Endodermal cell (in vitro differentiated cells): ENCODE measurements at places on chromosomes 16 and 17.

- DNase-seq: no peak
These were observed 63.3 kb downstream of the TUBD1 start for GRCh38 chr17:59829217-59830006.

DNA sequence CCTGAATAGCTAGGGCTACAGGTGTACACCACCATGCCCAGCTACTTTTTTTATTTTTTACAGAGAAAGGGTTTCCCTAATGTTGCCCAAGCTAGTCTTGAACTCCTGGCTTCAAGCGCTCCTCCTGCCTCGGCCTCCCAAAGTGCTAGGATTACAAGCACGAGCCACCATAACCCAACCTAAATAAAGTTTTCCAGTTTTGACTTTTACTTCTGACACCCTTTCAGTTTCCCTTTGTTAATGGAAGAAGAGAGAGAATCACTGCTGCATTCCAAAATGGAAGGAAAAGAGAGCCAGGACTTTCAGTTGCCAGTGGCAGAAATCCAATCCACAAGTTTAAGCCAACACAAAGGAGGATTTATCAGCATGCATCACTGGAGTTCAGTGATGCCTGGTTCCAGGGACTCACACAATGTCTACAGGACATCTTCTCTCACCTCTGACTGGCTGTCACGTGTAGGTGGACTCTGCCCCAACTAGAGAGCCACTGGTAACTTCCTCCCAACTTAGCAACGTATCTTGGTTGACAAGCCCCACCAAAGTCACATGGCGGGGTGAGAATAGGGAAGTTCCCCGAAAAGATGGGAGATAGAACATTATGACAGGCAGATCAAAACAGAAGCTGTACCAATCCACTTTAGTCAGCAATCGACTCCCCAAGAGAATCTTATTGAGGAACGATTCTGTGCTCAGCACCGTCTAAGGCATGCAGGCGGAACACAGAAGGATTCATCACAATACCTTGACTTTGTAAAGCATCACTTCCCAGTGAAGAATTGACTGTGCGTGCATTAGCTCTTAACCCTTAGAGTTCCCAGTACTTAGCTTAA, 46.5 kb downstream of the GAS7 start:
- no peak for DNase-seq

GRCh38 chr16:81029930-81030604, 5.6 kb upstream of the ATMIN start:
- no peak for DNase-seq

DNA sequence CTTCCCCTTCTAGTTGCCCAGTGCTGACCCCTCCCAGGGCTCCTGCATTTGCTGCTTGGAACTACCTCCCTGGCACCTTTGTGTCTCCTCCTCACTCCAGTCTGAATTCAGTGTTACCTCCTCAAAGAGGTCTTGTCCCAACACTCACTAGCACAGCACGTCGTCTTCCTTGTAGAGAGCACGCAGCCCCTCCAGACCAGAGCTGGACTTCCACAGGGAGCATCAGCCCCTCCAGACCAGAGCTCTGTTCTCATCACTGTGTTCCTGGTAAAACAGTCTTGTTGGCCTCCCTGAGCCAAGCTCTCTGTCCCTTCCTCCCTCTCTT, 27.8 kb upstream of the MGAT5B start:
- DNase-seq: peak; percentile 78

DNA sequence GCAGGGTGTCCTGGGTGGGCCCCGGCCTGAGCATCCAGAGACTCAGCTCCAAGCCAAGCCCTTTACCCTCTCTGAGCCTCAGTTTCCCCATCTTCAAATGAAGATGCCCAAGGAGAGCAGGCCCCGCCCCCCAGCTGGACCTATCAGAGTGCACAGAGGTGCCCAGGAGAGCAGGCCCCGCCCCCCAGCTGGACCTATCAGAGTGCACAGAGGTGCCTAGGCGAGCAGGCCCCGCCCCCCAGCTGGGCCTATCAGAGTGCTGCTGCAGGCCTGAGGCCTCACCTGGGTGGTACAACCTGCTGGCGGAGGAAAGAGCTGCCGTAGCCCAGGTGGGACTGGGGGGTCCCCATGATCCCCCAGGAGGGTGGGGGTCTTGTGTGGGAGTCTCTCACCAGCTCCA, 3.4 kb upstream of the SSTR5 start:
- DNase-seq: peak; percentile 76

DNA sequence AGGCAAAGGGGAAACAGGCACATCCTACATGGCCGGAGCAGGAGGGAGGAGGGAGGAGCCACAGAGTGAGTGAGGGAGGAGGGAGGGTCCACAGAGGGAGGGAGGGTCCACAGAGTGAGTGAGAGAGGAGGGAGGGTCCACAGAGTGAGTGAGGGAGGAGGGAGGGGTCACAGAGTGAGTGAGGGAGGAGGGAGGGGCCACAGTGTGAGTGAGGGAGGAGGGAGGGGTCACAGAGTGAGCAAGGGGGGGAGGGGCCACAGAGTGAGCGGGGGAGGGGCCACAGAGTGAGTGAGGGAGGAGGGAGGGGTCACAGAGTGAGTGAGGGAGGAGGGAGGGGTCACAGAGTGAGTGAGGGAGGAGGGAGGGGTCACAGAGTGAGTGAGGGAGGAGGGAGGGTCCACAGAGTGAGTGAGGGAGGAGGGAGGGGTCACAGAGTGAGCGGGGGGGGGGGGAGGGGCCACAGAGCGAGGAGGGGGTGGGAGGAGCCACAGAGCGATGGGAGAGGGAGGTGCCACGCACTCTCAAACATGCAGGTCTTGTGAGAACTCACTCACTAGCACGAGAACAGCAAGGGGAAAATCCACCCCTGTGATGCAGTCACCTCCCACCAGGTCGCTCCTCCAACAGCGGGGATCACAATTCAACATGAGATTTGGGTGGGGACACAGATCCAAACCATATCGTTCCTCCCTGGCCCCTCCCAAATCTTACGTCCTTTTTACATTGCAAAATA, 24.3 kb upstream of the CDH15 start:
- DNase-seq: no peak

DNA sequence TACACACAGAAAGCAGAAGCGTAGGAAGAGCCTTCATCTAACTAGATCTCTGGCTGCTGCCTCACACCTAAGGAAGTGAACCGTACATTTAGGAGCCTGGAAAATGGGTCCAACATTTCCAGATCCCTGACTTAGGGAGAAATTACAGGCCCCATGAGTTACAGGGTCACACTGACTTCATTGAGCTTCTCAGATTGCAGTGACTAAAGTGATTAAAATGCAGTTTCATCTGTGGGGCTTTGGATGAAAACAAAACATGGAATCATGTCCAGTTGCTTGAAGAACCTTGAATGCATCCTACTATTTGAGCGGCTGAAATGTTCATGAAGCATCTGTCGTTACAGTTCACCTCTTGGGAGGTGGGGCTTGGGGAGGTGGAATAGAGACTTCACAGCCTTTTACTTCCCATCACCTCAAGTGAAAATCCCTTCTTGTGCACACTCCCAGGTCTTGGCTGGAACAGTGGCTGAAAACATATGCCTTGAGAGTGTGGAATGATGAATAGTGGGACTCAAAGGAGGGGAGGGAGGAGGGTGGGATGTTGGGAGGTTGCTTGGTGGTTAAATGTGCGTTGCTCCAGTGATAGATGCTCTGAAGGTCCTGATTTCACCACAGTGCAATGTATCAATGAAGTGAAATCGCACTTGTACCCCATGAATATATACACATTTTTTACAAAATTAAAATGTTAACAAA, 19.7 kb downstream of the TEKT3 start:
- no peak for DNase-seq

DNA sequence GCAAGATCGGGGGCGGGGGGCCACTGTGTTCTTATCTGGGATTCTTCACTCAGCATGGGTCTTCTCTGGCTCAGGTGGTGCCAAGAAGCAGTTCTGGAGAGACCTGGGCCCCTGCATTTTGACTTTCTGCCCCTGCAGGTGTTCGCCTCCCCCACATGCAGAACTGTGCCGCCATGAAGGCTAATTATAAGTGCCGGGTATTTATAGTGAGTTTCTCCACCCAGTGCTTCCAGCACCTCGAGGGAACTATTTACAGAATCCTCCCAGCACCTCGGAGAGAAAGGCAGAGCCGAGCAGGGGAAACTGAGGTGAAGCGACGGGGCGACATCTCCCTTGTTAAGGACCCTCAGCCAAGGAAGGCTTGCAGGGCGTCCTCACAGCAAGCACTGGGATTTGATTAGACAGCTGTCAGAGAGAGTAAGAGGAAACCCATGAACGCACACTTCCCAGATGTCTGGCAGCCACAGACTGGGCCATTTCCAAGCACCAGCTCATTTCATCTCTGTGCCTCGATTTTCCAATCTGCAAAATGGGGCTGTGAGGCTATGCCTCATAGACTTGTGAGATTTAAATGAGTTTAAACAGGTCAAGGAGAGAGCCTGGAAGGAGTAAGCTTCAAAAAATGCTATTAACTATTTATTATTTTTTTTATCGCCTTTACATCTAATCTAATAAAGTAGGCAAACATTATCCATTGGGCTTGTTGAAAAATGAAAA, 36.4 kb upstream of the GRIN2A start:
- peak; percentile 64 for DNase-seq

DNA sequence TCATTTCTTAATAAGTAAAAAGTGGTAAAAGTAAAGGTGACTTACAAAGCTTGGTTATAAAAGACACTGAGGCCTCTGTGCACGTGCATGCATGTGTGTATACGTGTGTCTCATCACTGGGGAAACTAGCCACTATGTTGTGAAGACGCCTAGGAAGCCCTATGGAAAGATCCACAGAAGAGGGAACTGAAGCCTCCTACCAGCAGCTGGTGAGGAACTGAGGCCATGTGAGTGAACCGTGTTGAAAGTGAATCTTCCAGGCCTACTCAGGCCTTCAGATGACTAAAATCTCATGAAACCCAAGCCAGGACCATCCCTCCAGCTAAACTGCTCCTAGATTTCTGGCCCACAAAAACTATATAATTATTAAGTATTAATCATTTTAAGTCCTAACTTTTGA, 23.7 kb downstream of the PHLPP2 start:
- DNase-seq: no peak

- DNase-seq: no peak
These were observed 15.0 kb upstream of the C16orf95 start for GRCh38 chr16:87332150-87332549.

- DNase-seq: peak; percentile 85
These were observed 2.5 kb downstream of the VASN start for GRCh38 chr16:4373909-4374742.

- no peak for DNase-seq
These were observed 6.1 kb downstream of the DNAI2 start for GRCh38 chr17:74280093-74280513.

GRCh38 chr16:50600582-50601283, 52.5 kb downstream of the NKD1 start:
- no peak for DNase-seq
